Thymus (tissue), 14 donors: ENCODE measurements at places on chromosomes 4 and X. TPM values are rescaled to one million over a fixed set of nuclear protein-coding genes. Genes with fewer than 3 reads are reported as not detected.

The CXCL11 gene
- 7.1 TPM for total RNA-seq

The ATP6AP1 gene
- 26.6 TPM for total RNA-seq

The NAP1L3 gene
- total RNA-seq: 3.8 TPM

The RAB9B gene
- total RNA-seq: 1.5 TPM

The SSX4 gene
- not detected for total RNA-seq

The PI4K2B gene
- 20.4 TPM for total RNA-seq

The APELA gene
- total RNA-seq: 0.14 TPM

The PLP1 gene
- total RNA-seq: 9.6 TPM

The C4orf50 gene
- total RNA-seq: 0.66 TPM

The DCAF4L1 gene
- total RNA-seq: 0.09 TPM

DNA sequence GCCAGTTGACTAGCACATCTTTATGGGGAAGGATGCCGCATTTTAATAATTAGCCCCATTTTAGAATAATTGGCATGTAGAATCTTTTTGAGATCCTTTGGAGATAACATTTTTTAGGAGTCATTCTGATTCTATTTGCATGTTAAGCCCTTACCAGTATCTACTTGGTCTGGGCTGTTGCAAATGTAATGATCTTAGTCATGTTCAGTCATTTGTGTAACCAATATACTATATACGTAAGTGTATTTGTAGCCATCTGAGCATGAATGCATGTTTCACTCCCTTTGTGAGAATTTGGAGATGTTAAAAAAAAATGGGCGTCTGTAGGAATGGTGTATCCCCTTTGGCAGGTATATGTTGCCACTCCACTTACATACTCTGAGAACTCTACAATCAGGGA, 119.1 kb downstream of the TEX13A start:
- H3K27me3 ChIP-seq: no peaks in the 10 kb centered on the region
- H3K27ac ChIP-seq: no peak overlapping the region
- no peaks in the 10 kb centered on the region for H3K36me3 ChIP-seq

- H3K36me3 ChIP-seq: no peaks in the 10 kb centered on the region
- no peak for DNase-seq
- no peak overlapping the region for H3K4me3 ChIP-seq
- no peaks in the 10 kb centered on the region for H3K27me3 ChIP-seq
Observed at GRCh38 chr4:128168701-128169100, 107.6 kb downstream of the LARP1B start.

DNA sequence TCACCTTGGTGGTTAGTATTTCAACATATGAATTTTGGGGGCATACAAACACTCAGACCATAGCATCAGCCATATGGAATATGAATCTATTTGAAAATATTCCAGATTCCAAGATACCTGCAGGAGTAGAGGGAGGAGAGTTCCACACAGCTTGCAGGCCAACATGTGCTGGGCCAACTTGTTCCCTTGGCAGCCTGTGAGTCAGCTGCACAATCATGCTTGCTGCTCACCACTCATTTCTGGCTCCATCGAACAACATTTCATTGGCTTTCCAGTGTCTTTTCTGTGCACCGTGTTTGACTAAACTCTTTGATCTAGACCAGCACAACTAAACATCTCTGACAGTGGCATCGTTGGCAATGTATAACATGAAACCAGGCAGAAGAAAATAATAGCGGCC, 282.5 kb upstream of the RASGEF1B start:
- H3K4me1 ChIP-seq: no peaks in the 10 kb centered on the region
- H3K27ac ChIP-seq: no peak overlapping the region
- no peak for DNase-seq
- H3K36me3 ChIP-seq: no peaks in the 10 kb centered on the region

- DNase-seq: no peak
- H3K4me1 ChIP-seq: no peaks in the 10 kb centered on the region
- no peaks in the 10 kb centered on the region for H3K27me3 ChIP-seq
- H3K4me3 ChIP-seq: no peak overlapping the region
- no peaks in the 10 kb centered on the region for H3K36me3 ChIP-seq
- H3K27ac ChIP-seq: no peak overlapping the region
Observed at GRCh38 chrX:153628665-153629064, 18.3 kb upstream of the DUSP9 start.

- no peak for DNase-seq
- H3K27me3 ChIP-seq: no peaks in the 10 kb centered on the region
- H3K27ac ChIP-seq: no peak overlapping the region
- H3K4me1 ChIP-seq: no peaks in the 10 kb centered on the region
- no peaks in the 10 kb centered on the region for H3K36me3 ChIP-seq
Observed at GRCh38 chr4:183071222-183071621, 27.8 kb upstream of the WWC2 start.

- H3K4me3 ChIP-seq: no peak overlapping the region
- H3K27me3 ChIP-seq: no peaks in the 10 kb centered on the region
- no peak for DNase-seq
Observed at GRCh38 chr4:78692822-78693170, 83.4 kb upstream of the BMP2K start.

DNA sequence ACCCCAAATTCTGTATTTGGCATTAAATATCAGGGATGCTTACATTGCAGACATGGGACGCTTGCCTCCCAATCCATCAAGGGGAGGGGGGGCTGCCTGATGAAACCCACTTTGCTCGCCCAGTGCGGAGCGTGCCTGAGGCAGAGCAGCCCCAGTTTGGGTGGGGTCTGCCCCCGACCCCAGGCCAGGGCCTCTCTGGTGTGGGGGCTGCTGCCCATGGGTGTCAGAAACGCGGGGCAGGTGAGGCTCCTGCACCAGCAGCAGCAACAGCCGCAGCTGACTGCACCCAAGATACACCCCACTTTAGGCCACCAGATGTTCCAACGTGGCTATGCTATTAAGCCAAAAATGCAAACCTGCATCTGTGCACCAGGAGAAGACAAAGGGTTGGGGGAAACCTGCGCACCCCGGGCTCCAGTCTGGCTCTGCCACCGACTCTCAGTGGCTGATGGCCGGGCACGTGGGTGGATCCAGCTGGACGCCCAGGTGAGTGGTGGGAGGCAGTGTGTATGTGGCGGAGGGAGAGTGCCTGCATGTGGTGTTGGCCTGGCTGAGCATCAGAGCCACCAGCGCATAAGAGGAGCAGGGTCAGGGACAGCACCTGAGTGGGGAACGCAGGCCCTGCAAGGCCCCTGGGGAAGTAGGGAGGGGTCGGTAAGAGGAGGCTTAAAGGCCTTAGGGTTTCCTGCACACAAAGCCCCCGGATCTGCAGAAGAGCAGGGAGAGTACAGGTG, 86.2 kb downstream of the ABLIM2 start:
- peaks cover 33% of the 10 kb centered on the region for H3K27me3 ChIP-seq
- H3K27ac ChIP-seq: no peak overlapping the region
- no peak overlapping the region for H3K4me3 ChIP-seq
- no peaks in the 10 kb centered on the region for H3K4me1 ChIP-seq
- DNase-seq: no peak

DNA sequence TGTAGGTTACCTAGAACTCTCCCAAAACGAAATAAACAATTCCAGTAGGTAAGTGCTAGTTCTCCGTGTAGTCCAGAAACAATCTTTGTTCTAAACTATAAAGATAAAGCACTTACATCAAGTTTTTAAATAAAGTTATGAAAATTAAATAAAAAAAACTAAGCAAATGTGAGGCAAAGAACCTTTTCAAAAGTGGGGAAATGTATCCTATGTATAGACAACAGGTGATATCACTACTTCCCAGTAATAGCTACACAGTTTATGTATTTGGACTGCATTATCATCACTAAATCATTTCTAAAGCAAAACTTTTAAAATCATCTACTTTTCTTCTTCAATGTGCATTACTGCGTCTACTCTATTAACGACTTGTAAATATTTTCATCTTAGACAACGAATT, 2.0 kb downstream of the YTHDC1 start:
- no peaks in the 10 kb centered on the region for H3K36me3 ChIP-seq
- peaks cover 6% of the 10 kb centered on the region for H3K4me1 ChIP-seq
- peak overlapping the region; percentile 0 for H3K4me3 ChIP-seq
- peaks cover 3% of the 10 kb centered on the region for H3K27me3 ChIP-seq
- no peak overlapping the region for H3K27ac ChIP-seq

DNA sequence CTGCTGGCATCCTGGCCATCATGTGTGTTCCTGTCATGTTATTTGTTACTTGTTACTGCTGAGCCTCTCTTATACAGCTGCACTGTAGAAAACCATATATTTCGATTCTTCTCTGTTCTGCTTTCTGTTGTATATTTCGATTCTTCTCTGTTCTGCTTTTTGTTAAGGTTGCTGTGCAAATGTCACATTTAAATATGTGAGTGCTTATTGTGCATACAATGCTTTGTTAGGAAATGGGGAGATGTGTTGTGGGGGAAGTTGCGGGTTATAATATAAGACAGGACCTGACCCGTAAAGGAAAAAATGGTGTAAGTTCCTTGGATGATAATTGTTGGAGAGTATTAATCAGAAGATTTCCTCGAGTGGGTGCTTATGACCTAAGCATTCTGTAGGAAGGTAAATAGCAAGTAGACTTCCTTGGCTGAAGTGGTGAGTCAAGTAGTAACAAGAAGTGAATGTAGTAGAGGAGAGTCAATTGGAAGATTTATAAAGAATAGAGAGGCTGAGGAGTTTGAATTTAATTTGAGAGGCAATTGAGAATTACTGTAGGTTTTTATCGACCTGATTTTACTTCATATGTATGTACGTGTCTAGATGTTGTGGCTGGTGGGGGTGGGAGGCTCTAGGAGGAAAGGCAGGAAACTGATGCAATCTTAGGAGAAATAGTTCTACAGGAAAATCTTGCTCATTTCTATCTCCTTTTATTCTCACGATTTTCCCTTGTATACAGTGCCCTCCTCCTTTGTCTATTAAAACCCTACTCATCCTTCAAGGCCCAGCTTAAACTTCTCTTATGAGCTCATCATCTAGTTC, 8.5 kb downstream of the OGT start:
- H3K27ac ChIP-seq: no peak overlapping the region
- H3K4me1 ChIP-seq: no peaks in the 10 kb centered on the region
- no peak overlapping the region for H3K4me3 ChIP-seq

DNA sequence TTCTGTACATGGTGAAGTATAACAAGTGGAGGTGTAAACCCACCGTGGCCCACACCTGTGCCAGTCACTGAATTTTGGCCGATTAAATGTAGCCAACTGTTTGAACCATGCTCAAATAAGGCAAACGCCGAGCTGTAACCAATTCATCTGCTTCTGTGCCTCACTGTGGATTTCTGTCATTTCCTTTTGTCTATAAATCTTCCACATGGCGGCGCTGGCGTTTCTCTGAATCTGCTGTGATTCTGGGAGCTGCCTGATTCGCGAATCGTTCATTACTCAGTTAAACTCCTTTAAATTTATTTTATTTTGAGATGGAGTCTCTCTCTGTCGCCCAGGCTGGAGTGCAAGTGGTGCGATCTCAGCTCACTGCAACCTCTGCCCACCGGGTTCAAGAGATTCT, 19.2 kb downstream of the SUPT20HL2 start:
- H3K27me3 ChIP-seq: no peaks in the 10 kb centered on the region
- no peaks in the 10 kb centered on the region for H3K36me3 ChIP-seq
- no peak overlapping the region for H3K27ac ChIP-seq
- no peak overlapping the region for H3K4me3 ChIP-seq
- H3K4me1 ChIP-seq: no peaks in the 10 kb centered on the region

DNA sequence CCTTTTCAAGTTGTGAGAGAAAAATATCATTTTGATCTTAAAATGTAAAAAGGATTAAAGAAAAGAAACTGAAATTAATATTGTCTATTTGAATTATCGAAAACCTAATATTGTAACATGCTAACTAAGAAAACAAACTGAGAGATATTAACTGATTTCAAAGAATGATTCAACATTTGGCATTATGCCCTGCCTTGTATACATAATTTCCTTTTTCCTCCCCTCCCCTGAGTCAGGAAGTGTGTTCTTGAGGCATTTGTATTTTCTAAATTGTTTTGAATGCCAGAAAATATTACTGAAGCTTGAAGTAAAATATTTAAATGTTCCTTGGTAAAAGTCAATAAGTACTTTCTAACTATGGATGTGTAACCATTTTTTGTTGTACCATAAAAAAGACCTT, 49.4 kb downstream of the RPS6KA3 start:
- H3K27ac ChIP-seq: no peak overlapping the region
- H3K4me1 ChIP-seq: no peaks in the 10 kb centered on the region
- H3K36me3 ChIP-seq: no peaks in the 10 kb centered on the region
- no peak overlapping the region for H3K4me3 ChIP-seq
- no peaks in the 10 kb centered on the region for H3K27me3 ChIP-seq

- no peak for DNase-seq
- no peaks in the 10 kb centered on the region for H3K27me3 ChIP-seq
- H3K4me1 ChIP-seq: no peaks in the 10 kb centered on the region
Observed at GRCh38 chrX:66602381-66602938, 36.4 kb downstream of the EDA2R start.
